ENCODE measurements at places on chromosomes 3 and 15. TPM values are rescaled to one million over a fixed set of nuclear protein-coding genes. Genes with fewer than 3 reads are reported as not detected.
A peak's percentile ranks its signal among the peaks of the same experiment; 100 is the strongest.

DNA sequence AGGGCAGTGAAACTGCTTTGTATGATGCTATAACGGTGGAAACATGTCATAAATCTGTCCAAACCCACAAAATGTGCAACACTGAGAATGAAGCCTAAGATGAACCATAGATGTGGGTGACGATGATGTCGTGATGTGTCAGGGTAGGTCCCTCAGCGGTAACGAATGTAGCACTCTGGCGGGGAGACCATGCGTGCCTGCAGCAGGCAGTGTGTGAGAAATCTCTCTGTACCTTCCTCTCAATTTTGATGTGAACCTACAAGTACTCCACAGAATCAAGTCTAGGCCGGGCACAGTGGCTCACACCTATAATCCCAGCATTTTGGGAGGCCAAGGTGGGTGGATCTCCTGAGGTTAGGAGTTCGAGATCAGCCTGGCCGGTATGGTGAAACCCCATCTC is 268.2 kb upstream of the LYSMD4 start:
- peak; percentile 56 for ATAC-seq

GRCh38 chr15:85592148-85592547 is 202.6 kb downstream of the KLHL25 start:
- peak; percentile 40 for ATAC-seq

- ATAC-seq, result no peak
Measured at GRCh38 chr15:26087881-26088280, 224.8 kb upstream of the ATP10A start.

GRCh38 chr3:16848007-16848406 is 36.7 kb upstream of the PLCL2 start:
- ATAC-seq, result no peak

DNA sequence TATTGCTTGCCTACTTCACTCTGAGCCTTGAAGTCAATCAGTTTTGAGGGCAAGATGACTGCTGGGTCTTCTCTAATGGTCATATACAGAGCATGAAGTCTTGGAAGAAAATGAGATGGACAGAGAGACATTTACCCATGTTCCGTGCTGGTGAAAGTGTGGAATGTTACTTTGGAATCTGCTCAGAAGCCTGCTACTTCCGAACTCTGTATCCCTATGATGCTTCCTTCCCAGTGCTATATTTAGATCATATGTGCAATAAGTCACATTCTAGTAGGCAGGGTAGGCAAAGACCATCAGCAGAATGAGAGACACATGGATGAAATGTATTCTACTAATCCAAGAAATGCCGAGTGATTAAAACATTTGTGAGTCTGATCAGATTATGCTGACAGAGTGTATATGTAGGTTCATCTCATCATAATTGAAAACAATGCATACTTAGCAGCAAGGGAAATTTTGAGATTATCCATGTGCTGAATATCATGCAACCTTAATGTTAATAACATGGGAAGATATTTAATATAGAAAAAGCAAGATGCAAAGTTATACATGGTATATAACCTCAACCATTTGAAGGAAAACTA is 60.5 kb downstream of the RAB7A start:
- no peak for ATAC-seq

- ATAC-seq, result no peak
Measured at GRCh38 chr3:10232137-10232536, 16.1 kb upstream of the TATDN2 start.

PRTG gene
- 67.8 TPM for total RNA-seq

FOXL2NB gene
- total RNA-seq, result 0.14 TPM

ITIH1 gene
- total RNA-seq, result not detected
